MCF 10A (cell line): ENCODE measurements at places on chromosomes 11 and 22.

GRCh38 chr11:95074792-95075563 is 8.3 kb downstream of the SRSF8 start:
- DNase-seq, result peak; percentile 71

DNA sequence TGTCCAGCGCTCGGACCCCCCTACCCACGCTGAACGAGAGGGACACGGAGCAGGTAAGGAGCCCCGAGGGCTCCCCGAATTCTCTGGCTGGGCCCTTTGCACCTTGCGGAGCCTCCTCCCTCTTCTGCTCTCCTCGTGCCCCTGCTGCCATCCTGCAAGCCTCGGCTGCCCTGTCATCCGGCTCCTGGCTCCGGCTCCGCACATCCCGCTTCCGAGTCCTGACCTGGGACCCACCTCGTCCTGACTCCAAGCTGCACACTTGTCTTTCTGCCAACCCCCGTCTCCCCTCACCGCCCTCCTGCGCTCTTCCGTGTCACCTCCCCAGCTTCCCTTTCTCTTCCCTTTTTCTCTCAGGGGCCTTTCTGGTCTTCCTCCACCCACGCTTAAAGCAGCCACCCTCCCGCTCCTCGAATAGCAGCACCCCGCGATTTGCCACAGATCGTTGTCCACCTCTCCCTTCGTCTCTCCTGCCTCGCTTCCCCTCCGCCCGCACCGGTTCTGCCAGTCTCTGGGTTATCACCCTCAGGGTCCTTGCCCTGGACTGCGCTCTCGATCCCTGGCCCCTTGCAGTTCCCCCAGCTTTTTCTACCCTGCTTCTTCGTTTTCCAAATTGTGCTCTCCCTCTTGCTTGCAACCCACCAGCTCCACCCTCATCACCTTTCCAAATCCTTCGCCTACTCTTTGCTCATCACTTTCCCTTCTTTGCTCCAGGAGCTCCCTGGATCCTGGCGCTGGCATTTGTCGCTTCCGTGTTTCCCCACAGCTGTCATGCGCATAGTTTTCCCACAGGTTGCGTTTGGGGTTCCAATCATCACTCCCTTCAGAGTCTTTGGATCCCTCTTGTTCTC is 822 bp downstream of the MARK2 start:
- peak; percentile 37 for DNase-seq

GRCh38 chr22:22866381-22867111 is 21.1 kb upstream of the IGLL5 start:
- DNase-seq, result no peak

- DNase-seq, result no peak
These were observed 3.2 kb downstream of the MMP11 start for GRCh38 chr22:23775779-23776375.

DNA sequence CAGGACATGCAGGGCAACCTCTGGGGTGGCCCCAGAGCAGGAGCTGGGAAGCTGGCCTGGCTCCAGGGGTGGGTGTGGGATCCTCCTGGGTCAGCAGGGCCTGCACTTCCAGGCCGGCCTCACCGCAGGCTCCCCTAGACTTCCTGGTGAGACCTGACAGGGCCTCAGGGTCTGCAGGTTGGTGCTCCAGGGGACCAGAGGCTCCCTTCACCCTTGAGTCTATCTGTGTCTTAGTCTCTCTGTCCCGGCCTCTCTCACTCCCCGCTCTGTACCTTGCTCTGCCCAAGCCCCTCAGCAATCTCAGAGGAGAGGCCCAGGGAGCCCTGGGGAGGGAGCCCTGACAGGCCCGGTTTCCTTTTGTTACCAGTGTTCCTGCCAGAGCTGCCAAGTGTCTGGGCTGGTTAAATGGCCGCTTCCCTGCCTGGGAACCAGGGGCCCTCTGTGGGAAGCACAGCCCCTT is 13.9 kb downstream of the CD82 start:
- DNase-seq, result no peak

GRCh38 chr11:76599041-76600013 is 71.2 kb downstream of the LRRC32 start:
- DNase-seq, result no peak

DNA sequence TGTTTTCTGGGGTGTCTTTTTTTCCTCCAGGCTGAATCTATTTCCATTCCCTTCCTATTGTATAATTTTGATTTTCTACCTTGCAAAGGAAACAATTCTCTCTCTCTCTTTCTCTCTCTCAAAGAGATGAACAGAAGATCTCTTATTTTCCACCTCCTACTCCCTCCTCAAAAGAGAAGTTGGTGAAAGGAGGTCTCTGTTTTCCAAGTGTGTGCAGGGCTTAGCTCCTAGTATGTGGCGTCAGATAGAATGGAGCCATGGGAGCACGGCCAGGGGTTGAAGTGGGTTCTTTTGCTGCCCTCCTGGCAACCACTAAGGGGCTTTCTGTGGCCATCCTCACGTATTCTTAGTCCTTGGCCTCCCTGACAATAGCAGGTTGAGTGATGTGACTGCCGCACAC is 480 bp downstream of the TRIM34 start:
- no peak for DNase-seq

DNA sequence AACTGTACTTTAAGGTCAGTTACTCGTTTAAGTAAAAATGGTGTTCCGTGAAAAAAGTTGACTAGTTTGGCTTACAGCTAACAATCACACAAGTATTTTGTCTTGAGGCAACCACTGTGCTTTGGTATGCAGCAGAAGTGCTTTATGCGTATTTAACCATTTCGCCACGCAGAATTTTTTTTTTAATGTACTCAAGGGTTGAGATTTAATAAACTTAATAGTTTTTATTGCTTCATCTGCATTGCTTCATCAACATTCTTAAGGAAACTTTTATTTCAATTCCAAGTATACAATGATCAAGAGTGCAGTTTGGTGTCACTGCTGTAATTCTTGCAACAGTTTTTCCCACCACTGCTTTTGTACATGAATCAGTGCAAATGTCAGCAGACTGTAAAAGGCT is 66.4 kb downstream of the ZNRF3 start:
- DNase-seq, result peak; percentile 55
